ENCODE measurements at places on chromosomes 6 and 20. TPM values are rescaled to one million over a fixed set of nuclear protein-coding genes. Genes with fewer than 3 reads are reported as not detected.
A peak's percentile ranks its signal among the peaks of the same experiment; 100 is the strongest.

TDRD6 gene
- not detected for polyA plus RNA-seq

SOX18 gene
- not detected for polyA plus RNA-seq

CGAS gene
- polyA plus RNA-seq = 1.5 TPM

ELOVL4 gene
- polyA plus RNA-seq = 2.2 TPM

PNPLA1 gene
- polyA plus RNA-seq = not detected

PRICKLE4 gene
- polyA plus RNA-seq = 0.72 TPM

DNA sequence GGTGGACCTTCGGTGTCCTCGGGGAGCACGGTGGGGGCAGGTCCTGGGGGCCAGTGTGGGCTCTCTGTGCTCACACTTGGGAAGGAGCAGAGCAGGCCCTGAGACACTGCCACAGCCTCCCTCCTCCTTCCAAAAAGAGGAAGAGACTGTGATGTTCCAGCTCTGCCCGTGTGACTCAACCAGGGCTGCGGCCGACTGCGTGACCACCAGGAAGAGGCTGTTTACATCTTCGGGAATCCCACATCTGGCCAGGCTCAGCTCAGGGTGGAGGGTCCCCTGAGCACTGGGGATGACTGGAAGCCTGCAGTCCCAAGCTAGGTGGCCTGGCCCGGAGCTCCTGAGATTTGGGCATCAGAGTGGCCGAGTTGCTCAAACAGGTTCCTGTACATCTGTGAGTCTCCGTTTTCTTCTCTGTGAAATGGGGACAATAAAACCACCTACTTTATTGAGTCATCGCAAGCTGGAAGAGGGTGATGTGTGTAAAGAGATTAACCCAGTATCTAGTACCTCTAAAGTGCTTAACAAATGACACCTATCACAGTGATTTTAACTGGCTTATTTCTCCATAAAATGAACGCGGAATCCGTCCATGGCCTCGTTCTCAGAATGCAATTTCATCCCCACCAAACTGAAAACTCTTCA, 242.1 kb downstream of the DLL1 start:
- DNase-seq = peak; percentile 33
- H3K27me3 ChIP-seq = no peaks in the 10 kb centered on the region
- no peaks in the 10 kb centered on the region for H3K4me1 ChIP-seq
- H3K27ac ChIP-seq = peak overlapping the region; percentile 73
- no peak overlapping the region for H3K4me3 ChIP-seq

GRCh38 chr6:13470238-13471140, 16.9 kb downstream of the GFOD1 start:
- no peak overlapping the region for H3K27ac ChIP-seq
- H3K4me1 ChIP-seq = peaks cover 3% of the 10 kb centered on the region
- no peak for DNase-seq

- H3K36me3 ChIP-seq = no peaks in the 10 kb centered on the region
- H3K4me3 ChIP-seq = no peak overlapping the region
- no peak overlapping the region for H3K27ac ChIP-seq
- DNase-seq = no peak
Observed at GRCh38 chr6:82484737-82485626, 121.4 kb downstream of the TPBG start.

DNA sequence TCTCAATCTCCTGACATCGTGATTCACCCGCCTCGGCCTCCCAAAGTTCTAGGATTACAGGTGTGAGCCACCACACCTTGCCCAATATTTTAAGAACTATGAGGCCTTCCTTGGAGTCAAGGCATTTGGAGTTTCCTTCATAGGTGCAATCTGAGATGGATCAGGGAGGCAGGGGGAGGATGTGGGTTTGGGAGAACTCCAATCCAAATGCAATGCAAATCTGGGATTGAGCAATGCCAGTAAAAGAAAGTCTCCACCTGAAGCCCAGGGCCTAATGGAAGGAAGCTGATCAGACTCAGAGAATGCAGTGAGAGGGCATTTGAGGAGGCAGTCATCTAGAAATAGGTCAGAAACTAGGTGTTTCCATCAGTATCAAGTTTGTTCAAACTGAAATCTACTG, 21.2 kb downstream of the RSPH3 start:
- no peaks in the 10 kb centered on the region for H3K27me3 ChIP-seq
- no peaks in the 10 kb centered on the region for H3K4me1 ChIP-seq
- DNase-seq = peak; percentile 64
- no peak overlapping the region for H3K4me3 ChIP-seq
- H3K27ac ChIP-seq = no peak overlapping the region
- peaks cover 2% of the 10 kb centered on the region for H3K36me3 ChIP-seq

DNA sequence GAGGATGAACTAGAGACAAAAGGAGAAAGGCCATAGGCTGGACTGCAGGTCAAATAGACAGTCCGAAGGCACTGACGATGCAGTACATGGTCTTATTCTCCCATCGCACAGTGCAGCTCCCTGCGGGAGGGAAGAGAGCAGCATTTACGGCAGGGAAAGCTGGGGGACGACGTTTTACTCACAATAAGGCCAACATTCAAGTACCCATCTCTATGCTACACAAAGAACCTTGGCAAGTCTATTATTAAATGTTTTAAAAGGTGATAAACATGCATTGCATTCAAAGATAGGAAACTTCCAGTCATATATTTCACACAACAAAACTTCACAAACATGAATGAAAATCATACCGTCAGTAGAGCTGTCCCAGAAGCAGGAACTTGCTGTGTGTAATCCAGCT, 7.8 kb downstream of the DYNLT1 start:
- H3K36me3 ChIP-seq = peaks cover 32% of the 10 kb centered on the region
- H3K4me3 ChIP-seq = no peak overlapping the region

DNA sequence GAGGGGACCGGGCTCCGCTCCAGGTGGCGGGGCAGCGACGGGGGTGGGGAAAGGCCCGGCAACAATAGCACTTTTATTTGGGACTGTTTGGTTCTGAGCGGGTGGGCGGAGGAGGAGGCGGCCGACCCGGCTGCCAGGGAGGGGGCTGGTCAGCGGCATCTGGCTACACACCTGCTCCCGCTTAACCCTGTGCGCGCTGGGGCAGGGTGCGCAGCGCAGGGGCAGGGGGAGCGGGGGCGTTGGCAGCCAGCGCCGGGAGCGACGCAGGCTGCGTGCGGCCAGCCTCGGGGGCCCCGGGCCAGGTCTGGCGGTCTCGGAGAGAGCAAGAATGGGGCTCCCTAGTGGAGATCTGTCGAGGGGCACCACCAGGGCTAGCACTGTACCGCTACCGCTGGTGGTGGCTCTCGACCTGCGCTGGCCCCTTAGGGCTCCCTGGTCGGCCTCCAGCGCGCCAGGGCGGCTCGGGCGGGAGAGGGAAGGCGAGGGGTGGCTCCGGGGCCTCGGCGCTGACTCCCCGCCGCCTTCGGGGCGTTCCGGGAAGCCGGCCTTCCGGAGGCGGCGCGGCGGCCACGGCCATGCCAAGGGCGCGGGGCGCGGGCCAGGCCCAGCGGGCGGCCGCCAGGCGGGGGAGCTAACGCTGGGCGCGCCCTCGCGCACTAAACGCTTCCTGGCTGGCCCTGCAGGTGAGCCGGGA, 92.4 kb downstream of the NCR2 start:
- no peak overlapping the region for H3K4me3 ChIP-seq
- H3K36me3 ChIP-seq = no peaks in the 10 kb centered on the region
- peaks cover 5% of the 10 kb centered on the region for H3K4me1 ChIP-seq
- H3K27ac ChIP-seq = no peak overlapping the region

DNA sequence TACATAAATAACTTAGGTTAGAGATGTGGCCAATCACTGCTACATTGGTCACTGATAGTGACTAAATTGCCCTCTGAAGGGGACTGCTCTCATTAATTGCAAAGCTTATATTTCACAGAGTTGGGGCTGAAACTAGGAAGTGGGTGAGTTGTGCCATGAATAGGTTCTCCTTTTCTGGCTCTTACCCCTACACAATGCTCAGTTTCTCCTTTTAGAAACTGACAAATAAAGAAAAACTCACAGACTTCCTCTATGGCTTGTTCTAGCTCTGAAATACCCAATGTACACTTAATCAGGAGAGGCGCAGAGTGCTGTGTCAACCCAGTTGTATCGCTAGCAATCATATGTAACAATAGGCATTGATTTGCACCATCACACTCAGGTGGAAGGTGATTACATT, 41.2 kb upstream of the PROKR2 start:
- H3K4me1 ChIP-seq = no peaks in the 10 kb centered on the region
- DNase-seq = no peak
- no peak overlapping the region for H3K27ac ChIP-seq
- H3K27me3 ChIP-seq = no peaks in the 10 kb centered on the region

All from IMR-90 (cell line).